ENCODE measurements at places on chromosomes 5 and 9.

DNA sequence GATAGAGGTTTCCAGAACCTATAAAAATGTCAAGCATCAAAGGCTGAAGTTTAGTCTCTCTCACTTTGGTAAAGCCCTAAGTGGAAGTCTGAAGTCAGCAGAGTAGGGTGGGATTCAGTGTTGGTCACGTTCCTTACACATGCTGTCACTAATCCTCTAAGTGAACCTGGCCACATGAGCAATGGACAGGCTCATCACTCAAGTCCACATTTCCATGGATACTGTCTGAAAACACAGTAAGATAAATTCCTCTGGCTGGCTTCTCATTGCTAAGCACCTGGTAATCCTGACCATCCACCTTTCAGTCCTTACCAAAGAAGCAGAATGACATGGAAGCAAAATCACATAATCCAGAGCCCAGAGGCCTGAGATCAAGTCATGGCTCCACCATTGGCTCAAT, 43.8 kb downstream of the GNA14 start:
- DNase-seq = no peak

- DNase-seq = no peak
Measured at GRCh38 chr9:119662329-119662728, 293.1 kb upstream of the BRINP1 start.

GRCh38 chr5:23437011-23437410, 70.4 kb upstream of the PRDM9 start:
- DNase-seq = no peak

GRCh38 chr5:43357067-43357466, 43.9 kb upstream of the HMGCS1 start:
- no peak for DNase-seq

- DNase-seq = no peak
Measured at GRCh38 chr5:138504799-138505198, 38.2 kb downstream of the ETF1 start.
